ENCODE measurements at places on chromosomes 1 and 21.

DNA sequence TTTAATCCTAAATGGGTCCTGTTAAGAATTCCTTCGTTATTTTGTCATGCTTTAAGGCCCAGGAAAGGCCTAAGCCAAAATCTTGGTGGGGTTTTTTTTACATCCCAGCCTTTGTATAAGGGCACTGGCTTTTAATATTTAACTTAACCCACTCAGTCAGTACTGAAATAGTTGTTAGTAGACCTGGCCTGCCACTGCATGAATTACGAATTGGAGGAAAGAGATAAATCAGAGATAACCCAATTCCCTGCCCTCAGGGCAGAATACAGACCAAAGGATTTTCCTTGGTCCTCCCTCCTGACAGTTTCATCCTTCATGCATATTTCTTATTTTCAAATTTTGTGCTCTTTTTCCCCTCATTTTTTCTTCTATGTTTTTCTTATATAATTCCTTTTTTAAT is 193.0 kb downstream of the FASLG start:
- no peak overlapping the region for H3K4me3 ChIP-seq
- no peak for DNase-seq
- no peaks in the 10 kb centered on the region for H3K4me1 ChIP-seq
- no peaks in the 10 kb centered on the region for H3K36me3 ChIP-seq
- no peak overlapping the region for H3K27ac ChIP-seq

DNA sequence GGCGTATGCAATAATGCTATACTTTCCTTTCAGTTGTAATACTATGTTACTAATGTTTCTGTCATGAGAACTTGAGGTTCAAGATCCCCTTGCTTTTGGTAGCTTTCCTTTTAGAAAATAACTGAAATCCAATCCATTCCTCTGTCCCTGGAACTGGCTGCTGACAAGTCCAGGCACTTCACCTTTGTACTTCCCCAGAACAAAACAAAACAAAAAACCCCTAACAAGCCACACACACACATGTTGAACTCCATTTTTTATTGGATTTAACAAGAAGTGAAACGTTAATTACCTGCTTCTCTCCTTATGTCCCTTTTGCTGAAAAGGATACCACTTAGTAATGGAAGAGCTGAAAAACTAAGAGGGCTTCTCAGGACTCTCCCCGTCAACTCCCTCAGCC is 26.1 kb upstream of the SDC3 start:
- H3K4me1 ChIP-seq, result peaks cover 9% of the 10 kb centered on the region
- DNase-seq, result no peak
- no peaks in the 10 kb centered on the region for H3K27me3 ChIP-seq
- peak overlapping the region; percentile 13 for H3K27ac ChIP-seq
- no peak overlapping the region for H3K4me3 ChIP-seq
- H3K36me3 ChIP-seq, result peaks cover 56% of the 10 kb centered on the region

- H3K4me1 ChIP-seq, result peaks cover 18% of the 10 kb centered on the region
- peaks cover 63% of the 10 kb centered on the region for H3K36me3 ChIP-seq
- no peaks in the 10 kb centered on the region for H3K27me3 ChIP-seq
- H3K27ac ChIP-seq, result no peak overlapping the region
- no peak for DNase-seq
- H3K4me3 ChIP-seq, result no peak overlapping the region
These were observed 22.6 kb downstream of the ITGB2 start for GRCh38 chr21:44898011-44898488.

GRCh38 chr1:168836469-168836868 is 107.5 kb upstream of the DPT start:
- DNase-seq, result no peak
- no peak overlapping the region for H3K4me3 ChIP-seq
- H3K36me3 ChIP-seq, result no peaks in the 10 kb centered on the region
- H3K4me1 ChIP-seq, result peaks cover 21% of the 10 kb centered on the region
- H3K27ac ChIP-seq, result no peak overlapping the region

DNA sequence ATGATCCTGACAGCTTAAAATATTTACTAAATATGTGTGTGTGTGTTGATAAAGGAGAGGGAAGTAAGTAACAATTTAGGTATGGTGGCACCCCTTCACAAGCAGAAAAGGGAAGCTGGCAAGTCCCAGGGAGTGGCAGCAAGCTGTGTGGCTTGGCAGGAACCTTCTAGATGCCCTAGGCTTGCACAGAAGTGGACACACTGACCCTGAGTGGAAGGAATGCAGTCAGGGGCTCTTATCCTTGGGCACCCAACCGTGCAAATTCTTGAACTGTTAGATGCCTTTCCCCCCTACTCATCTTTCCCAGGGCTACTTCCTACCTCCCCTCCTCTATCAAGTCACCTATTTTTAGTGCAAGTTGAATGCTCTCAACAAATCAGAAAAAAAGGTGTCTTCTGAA is 18.9 kb downstream of the ACP6 start:
- no peaks in the 10 kb centered on the region for H3K27me3 ChIP-seq
- no peak overlapping the region for H3K27ac ChIP-seq
- no peak for DNase-seq
- H3K4me3 ChIP-seq, result no peak overlapping the region
- H3K36me3 ChIP-seq, result peaks cover 5% of the 10 kb centered on the region
- peaks cover 21% of the 10 kb centered on the region for H3K4me1 ChIP-seq

- no peak for DNase-seq
- no peaks in the 10 kb centered on the region for H3K4me1 ChIP-seq
- H3K4me3 ChIP-seq, result no peak overlapping the region
- no peaks in the 10 kb centered on the region for H3K36me3 ChIP-seq
- H3K27me3 ChIP-seq, result no peaks in the 10 kb centered on the region
These were observed 45.8 kb downstream of the DNAJC6 start for GRCh38 chr1:65355031-65355712.

DNA sequence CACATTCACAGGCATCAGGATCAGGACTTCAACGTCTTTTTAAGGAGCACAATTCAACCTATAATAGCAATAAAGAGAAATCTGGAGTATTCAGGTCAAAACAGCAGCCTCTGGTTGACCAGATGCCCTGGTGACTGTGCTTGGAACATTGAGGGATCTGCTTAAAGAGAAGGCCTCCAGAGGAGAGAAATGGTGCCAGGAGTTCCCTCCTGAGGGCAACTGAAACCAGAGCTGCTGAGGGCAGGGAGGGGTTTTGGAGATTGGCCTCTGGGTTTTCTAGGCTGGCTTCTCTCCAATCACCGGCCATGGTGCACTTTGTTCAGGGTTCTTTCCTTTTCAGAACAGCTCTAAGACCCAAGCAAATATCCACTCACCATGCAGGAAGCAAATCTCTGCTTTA is 190.7 kb upstream of the KIAA0040 start:
- no peak overlapping the region for H3K4me3 ChIP-seq
- peaks cover 76% of the 10 kb centered on the region for H3K27me3 ChIP-seq
- no peaks in the 10 kb centered on the region for H3K4me1 ChIP-seq
- DNase-seq, result no peak
- no peak overlapping the region for H3K27ac ChIP-seq

DNA sequence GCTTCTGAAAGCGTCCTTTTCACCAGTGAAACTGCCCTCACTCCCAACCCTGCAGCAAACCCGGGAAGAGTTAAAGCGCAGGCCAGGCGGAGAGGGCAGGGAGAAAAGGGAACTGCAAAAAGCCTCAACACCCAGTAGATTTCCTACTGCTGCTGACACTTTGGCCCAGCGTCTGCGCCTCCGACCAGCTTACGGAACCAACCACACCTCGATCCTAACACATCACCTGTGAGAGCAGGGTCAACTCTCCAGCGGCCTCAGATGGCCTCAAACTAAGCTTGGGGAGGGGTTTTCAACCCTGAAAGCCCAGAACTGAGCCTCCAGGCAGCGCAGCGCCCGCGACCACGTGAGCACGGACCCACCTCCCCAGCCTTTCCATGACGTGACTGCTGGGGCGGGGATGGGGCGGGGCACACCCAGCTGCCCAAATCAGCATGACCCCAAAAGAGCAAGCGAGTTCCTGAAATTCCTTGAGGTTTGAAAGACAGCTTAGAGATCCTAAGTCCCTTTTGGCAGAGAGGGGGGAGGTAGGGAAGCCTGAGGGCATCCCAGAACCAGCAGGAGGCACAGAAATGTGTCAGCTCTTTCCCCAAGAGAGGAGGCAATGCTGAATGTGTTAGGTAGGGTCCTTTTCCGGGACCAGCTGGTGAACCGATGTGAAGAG is 59.1 kb downstream of the ITPKB start:
- H3K36me3 ChIP-seq, result peaks cover 42% of the 10 kb centered on the region
- peak overlapping the region; percentile 77 for H3K4me3 ChIP-seq
- DNase-seq, result no peak
- peak overlapping the region; percentile 97 for H3K27ac ChIP-seq
- peaks cover 97% of the 10 kb centered on the region for H3K4me1 ChIP-seq

- no peaks in the 10 kb centered on the region for H3K27me3 ChIP-seq
- peaks cover 43% of the 10 kb centered on the region for H3K36me3 ChIP-seq
- H3K4me1 ChIP-seq, result peaks cover 12% of the 10 kb centered on the region
- H3K4me3 ChIP-seq, result no peak overlapping the region
These were observed 29.5 kb downstream of the CAPN2 start for GRCh38 chr1:223741861-223742260.

DNA sequence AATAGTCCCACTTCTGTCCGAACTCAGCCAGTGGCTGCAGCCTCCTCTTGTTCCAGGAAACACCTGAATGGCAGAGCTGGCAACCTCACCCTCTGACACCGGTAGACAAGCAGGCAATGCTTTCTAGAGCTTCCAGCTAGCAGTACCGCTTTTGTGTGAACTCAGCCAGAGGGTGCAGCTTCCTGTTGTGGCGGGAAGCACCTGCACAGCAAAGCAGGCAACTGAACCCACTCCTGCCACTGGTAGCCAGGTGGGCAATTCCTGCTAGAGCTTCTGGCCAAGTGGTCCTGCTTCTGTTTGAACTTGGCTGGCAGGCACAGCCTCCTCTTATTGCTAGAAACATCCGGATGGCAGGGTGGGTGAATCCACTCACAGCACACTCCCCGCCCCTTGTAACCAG is 40.1 kb upstream of the TMPRSS15 start:
- no peaks in the 10 kb centered on the region for H3K4me1 ChIP-seq
- DNase-seq, result no peak
- no peaks in the 10 kb centered on the region for H3K36me3 ChIP-seq
- no peak overlapping the region for H3K27ac ChIP-seq

DNA sequence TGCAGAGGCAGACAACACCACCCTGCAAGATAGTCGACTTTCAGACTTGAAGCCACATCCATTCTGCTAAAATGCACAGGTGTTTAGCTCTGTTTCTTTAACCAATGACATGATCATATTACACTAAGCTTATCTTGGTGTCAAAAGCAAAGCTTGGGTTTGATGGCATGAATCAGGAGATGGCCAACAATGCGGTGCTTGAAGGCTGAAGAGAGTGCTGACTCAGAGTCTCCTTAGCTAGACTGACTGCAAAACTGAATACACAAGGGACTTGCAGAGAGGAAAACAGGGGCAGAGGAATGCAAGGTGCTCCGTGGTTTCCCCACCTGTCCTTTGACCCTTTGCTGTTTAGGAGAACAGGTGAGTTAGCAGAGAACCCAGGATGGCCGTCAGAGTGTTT is 262.6 kb downstream of the SIPA1L2 start:
- no peaks in the 10 kb centered on the region for H3K27me3 ChIP-seq
- H3K4me1 ChIP-seq, result no peaks in the 10 kb centered on the region
- H3K36me3 ChIP-seq, result no peaks in the 10 kb centered on the region
- no peak overlapping the region for H3K27ac ChIP-seq

- no peak overlapping the region for H3K27ac ChIP-seq
- no peaks in the 10 kb centered on the region for H3K27me3 ChIP-seq
- H3K36me3 ChIP-seq, result peaks cover 3% of the 10 kb centered on the region
- no peak overlapping the region for H3K4me3 ChIP-seq
- peaks cover 9% of the 10 kb centered on the region for H3K4me1 ChIP-seq
- DNase-seq, result no peak
These were observed 86.8 kb upstream of the RAB4A start for GRCh38 chr1:229184066-229184465.

DNA sequence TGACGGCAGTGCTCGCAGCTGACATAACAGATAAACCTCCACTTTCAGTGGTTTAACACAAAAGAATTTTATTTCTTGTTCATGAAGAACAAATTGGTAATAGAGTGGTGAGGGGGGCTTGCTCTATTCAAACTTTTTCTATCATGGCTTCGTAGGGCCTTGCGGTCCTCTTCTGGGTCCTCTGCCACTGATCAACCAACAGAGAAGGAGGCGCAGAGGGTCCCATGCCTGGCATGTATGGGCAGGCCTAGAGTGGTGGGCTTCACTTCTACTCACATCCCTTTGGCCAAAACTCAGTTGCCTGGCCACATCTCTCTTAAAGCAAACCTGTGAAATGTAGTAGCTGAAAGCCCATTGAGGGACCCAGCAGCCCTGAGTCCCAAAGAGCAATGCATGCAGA is 460.5 kb downstream of the SIPA1L2 start:
- no peaks in the 10 kb centered on the region for H3K36me3 ChIP-seq
- no peak overlapping the region for H3K4me3 ChIP-seq
- H3K27me3 ChIP-seq, result peaks cover 18% of the 10 kb centered on the region
- no peak overlapping the region for H3K27ac ChIP-seq
- no peak for DNase-seq

- H3K27me3 ChIP-seq, result peaks cover 81% of the 10 kb centered on the region
- H3K4me3 ChIP-seq, result no peak overlapping the region
- DNase-seq, result no peak
- H3K4me1 ChIP-seq, result no peaks in the 10 kb centered on the region
- H3K36me3 ChIP-seq, result no peaks in the 10 kb centered on the region
These were observed 14.3 kb downstream of the LMX1A start for GRCh38 chr1:165342168-165342567.

- DNase-seq, result no peak
- peaks cover 9% of the 10 kb centered on the region for H3K27me3 ChIP-seq
- no peaks in the 10 kb centered on the region for H3K36me3 ChIP-seq
These were observed 40.0 kb upstream of the CITED4 start for GRCh38 chr1:40901886-40902852.

DNA sequence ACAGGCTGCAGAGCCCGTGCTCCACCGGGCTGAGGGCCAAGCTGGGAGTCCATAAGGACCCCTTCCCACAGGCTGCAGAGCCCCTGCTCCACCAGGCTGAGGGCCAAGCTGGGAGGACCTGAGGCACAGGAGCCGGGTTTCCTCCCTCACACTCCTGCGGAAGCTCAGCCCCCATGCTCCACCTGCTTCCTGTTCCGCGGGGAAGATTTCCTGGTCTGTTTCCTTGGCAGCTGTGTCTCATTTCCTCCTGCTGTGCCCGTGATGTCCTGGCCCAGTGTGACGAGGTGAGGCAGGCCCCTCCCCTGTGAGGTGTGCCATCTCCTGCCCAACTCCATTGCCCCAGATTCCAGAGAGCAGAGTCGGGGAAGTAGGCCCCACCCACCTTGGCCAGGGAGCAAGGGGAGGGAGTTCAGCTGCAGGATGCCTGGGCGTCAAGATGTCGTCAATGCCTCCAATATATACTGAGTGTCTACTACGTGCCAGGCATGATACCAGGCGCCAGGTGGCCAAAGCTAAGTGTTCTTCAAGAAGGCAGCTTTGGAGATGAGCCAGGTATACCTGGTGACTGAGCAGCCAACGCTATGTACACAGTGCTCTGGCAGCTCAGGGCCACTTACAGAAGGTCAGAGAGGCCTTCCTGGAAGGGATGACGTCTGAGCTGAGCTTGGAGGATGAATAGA is 58.8 kb downstream of the NAV1 start:
- H3K27me3 ChIP-seq, result peaks cover 65% of the 10 kb centered on the region
- H3K4me3 ChIP-seq, result no peak overlapping the region
- H3K27ac ChIP-seq, result no peak overlapping the region
- H3K36me3 ChIP-seq, result no peaks in the 10 kb centered on the region

GRCh38 chr21:35521852-35522505 is 472.9 kb upstream of the RUNX1 start:
- H3K4me1 ChIP-seq, result peaks cover 13% of the 10 kb centered on the region
- H3K27me3 ChIP-seq, result peaks cover 13% of the 10 kb centered on the region
- H3K4me3 ChIP-seq, result no peak overlapping the region

- no peak overlapping the region for H3K4me3 ChIP-seq
- H3K27me3 ChIP-seq, result peaks cover 70% of the 10 kb centered on the region
- DNase-seq, result no peak
- H3K36me3 ChIP-seq, result no peaks in the 10 kb centered on the region
- H3K27ac ChIP-seq, result no peak overlapping the region
These were observed 29.4 kb upstream of the KCNA10 start for GRCh38 chr1:110548381-110548780.
